ENCODE measurements at places on chromosomes 7 and 10.

GRCh38 chr7:30918676-30919075 is 7.0 kb downstream of the AQP1 start:
- DNase-seq, result no peak

- DNase-seq, result no peak
Measured at GRCh38 chr10:76117949-76118348, 686.5 kb downstream of the LRMDA start.

GRCh38 chr7:19560111-19560883 is 148.5 kb downstream of the POLR1F start:
- DNase-seq, result no peak

GRCh38 chr10:132096863-132097478 is 31.2 kb downstream of the JAKMIP3 start:
- no peak for DNase-seq

GRCh38 chr10:73810735-73811465 is 498 bp downstream of the NDST2 start:
- no peak for DNase-seq

GRCh38 chr7:151744656-151745638 is 132.0 kb downstream of the PRKAG2 start:
- DNase-seq, result no peak

DNA sequence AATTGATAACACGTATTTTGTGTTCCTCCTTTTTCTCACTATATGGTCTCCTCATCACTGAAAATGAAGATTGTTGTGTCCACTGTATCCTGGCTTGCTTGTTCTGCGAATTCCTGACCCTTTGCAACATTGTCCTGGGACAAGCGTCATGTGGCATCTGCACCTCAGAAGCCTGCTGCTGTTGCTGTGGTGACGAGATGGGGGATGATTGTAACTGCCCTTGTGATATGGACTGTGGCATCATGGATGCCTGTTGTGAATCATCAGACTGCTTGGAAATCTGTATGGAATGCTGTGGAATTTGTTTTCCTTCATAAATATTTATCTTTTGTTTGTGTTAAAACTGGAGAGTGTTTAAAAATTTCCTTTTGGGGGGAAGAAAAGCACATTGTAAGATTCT is 93.7 kb downstream of the MDFIC start:
- no peak for DNase-seq

DNA sequence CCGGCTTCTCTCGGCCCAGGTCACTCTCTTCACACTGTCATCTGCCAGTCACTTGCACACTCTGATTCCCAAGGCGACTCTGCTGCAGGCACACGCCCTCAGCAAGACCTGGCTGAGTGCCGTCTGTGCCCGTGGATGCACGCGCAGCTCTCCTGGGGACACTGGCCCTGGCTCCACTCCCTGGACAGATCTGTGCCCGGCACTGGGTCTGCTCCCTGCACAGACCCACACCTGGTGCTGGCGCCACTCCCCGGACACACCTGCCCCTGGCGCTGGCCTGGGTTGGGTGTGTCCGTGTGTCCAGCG is 133.2 kb downstream of the DNAJB6 start:
- peak; percentile 22 for DNase-seq

GRCh38 chr10:78552261-78552811 is 516.4 kb upstream of the ZMIZ1 start:
- DNase-seq, result no peak

DNA sequence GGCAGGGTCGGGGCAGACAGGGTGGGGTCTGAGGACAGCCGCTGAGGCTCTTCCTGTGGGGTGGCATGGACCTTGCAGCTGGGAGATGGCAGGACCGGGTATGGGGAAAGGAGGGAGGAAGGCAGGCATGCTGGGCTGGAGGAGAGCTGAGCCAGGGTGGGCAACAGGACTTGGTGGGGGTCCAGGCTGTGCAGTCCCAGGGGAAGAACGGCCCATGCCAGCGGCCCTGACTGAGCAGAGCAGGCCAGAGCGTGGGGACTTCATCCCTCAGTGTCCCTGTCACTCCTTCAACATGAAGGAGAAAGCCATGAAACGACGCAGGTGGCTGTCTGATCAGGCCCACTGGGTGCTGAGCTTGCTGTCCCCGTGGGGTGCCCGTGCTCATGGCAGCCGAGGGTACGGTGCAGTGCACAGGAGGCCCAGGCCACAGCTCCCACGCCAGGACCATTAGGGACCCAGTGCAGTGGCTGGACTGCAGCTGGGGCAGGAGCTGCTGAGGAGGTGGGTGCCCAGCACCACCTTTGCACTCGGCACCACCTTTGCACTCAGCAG is 519.6 kb downstream of the PTPRN2 start:
- no peak for DNase-seq

DNA sequence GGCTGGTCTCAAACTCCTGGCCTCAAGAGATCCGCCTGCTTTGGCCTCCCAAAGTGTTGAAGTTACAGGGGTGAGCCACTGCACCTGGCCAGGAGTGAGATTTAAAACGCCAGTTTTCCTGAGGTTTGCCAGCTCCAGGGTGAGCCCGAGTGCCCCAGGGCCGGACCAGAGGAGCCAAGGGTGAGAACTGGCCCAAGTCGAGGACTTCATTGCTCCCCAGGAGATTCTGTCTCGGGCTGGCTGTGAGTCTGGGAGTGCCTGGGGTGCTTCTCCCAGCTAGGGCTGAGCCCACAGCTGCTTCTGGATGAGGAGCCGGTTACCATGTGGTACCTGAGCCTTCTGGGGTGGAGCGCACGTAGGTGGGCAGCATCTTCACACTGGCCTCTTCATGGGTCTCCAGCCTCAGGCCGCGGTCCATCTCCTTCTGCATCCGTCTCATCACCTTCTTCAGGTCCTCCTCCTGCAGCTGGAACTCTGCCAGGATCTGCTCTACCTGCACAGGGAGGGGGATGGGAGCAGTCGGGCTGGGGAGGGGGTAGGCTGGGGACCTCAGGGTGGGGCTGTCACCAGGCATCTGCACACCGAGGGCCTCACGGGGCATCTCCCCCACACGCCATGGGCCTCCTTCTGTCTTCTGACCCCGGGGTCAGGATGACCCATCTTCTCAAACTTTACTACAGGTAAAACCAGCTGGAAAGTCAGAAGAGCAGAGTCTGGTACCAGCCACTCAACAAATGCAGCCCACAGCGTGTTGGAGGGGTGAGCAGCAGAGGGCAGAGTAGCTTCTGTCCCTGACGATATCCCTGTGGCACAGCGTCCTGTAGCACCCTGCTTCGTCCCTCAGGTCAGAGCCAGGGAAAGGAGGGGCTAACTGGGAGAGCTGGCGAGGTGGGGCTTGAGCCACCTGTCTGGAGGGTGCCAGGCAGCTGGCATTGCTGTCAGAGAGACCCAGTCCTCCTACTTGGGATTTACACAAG is 12.1 kb upstream of the MYL7 start:
- no peak for DNase-seq

- no peak for DNase-seq
Measured at GRCh38 chr10:29949411-29950011, 109.9 kb downstream of the JCAD start.

DNA sequence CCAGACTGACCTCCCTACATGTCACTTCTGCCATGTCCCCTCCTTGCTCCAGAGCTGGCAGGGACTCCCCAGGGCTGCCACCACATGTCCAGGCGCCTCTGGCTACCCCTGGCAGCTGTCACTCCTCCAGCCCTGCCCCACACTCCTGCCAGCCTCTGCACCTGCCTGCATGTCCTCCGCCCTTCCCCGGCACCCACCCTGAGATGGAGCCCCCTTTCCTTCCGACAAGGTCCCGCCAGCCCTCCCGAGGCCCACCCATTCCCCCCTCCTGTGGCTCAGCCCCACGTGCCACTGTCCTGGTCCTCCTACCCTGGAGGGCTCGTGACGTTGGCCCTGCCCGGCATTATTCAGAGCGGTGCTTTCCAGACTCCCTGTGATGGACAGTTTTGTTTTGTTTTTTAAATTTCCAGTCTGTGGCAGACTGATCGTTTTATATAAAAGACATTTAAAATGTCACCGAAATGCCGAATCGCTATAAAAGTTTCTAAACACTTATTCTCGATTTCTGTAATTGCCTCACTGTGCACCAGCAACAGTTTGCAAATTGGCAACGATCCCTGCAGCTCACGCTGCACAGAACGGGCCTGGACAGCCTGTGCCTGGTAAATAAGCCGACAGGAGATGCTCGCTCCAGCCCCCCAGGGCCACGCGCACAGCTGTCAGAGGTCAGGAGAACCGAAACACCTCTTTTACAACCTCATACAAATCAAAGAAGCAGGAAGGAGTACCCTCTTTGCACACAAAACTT is 111.1 kb upstream of the SH2B2 start:
- DNase-seq, result no peak

- no peak for DNase-seq
Measured at GRCh38 chr7:157528785-157529341, 192.1 kb downstream of the DNAJB6 start.

- no peak for DNase-seq
Measured at GRCh38 chr10:21524526-21525366, 736 bp downstream of the SKIDA1 start.

- DNase-seq, result no peak
Measured at GRCh38 chr7:128010391-128011127, 20.7 kb downstream of the LRRC4 start.

DNA sequence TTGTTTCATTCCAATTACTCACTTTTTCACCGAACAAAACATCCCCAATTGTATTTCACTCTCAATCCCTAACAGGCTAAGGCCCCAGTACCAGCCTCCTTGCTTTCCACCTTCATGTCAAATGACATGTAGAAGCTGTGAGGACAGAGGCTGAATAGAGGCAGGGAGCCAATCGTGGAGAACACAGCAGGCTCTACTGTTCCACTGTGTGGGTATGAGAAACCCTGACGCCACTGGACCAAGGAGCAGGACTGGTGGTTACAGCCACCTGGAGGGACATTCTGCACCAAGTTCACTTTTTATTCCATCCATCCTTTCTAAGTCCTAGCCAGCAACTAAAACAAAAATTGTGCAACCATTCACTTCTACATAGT is 502.8 kb downstream of the SORCS1 start:
- no peak for DNase-seq

Data from D341Med (cell line).